ENCODE measurements at places on chromosomes 5 and 9.

- DNase-seq, result no peak
These were observed 43.8 kb downstream of the WHRN start for GRCh38 chr9:114461468-114461867.

- DNase-seq, result no peak
These were observed 593 bp upstream of the NAA35 start for GRCh38 chr9:85940275-85940831.

DNA sequence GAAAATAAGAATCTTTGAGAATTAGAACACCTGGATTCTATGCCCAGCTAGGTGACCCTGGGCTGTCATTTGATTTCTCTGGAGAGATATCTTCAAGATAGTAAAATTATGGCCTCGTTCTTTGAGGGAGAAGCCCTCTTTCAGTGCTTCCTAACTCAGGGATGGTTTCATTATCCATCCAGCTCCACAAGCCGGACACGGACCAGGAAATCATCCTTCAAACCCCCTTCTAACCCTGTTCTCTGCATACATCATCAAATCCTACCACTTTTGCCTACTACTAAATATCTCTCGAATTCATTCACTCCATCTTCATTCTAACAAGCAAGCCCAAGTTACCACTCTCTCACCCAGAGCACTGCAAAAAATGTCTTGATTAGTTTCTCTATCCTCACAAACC, 57.2 kb downstream of the MAPKAP1 start:
- no peak for DNase-seq

GRCh38 chr9:32839013-32839885, 55.9 kb downstream of the TMEM215 start:
- DNase-seq, result no peak

DNA sequence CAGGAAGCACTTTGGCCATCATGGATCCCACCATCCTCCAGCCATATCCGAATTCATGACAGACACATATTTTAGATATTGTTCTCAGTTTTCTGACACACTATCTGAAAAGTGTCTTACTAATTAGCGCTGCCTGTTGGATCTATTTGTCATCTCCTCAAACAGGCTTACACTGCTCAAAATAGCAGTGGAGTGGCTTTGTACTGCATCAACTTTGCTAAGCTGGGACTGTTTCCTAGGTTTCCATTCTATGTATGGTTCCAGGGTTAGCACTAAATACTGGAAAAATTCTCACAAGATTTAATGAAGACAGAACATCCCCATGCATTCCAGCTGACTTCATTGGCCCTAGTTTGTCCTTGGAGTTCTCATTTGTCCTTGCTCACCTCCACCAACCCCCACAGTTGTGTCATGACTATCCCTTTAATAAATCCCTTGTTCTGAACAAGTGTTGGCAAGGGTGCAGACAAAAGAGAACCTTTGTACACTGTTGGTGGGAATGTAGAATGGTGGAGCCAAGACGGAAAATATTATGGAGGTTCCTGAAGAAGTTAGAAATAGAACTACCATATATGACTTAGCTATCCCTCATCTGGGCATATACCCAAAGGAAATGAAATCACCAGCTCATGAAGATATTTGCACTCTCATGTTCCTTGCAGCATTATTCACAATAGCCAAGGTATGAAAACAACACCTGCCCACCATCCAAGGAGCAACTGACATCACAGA, 136.5 kb upstream of the RAI14 start:
- no peak for DNase-seq

DNA sequence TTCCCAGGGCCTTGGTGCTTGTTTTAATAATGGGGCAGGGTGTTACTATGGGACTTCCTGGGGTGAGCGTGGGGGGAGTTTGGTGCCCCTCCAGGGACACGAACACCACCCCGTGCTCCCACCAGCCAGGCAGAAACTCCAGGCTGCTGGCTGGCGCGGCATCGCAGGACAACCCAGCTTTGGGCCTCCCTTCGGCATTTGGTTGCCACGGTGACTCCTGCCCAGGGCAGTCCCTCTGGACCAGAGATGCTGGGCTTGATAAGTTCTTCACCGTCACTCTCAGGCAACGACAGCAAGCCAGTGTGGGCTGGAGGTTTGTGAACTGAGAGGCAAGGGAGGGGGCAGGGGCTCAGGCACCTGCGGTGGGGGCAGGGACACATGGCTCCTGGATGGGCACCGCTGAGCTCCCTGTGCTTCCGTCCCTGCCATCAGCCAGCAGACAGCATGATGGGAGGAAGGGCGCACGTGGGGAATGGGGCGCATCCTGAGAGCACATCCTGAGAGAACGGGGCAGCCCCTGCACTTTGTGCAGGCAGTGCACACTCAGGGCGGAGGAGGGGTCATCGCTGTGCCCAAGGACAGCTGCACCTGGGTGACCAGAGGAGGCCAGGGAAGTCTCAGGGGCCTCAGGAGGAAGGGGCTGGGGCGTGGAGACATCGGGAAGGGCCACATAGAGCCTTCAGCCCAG, 116.4 kb downstream of the RXRA start:
- DNase-seq, result no peak

DNA sequence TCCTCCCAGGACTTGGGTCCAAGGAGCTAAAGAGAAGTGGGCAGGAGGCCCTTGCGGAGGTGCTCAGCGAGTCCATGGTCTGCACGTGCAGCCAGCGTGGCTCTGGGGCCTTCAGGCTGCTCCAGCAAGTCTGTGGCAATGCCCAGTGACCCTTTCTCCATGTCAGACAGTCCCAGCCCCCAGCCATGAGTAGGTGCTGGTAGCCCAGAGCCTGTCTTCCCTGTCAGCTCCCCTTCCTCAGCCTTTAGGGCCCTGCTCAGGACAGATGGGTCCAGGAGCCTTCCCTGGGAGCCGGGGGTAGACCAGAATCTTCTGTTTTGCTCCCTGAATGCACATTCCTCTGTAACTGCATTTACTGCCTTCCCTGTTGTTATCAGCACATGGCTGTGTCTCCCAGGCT, 147.2 kb upstream of the IRX2 start:
- DNase-seq, result no peak

GRCh38 chr9:1083325-1083913, 33.3 kb downstream of the DMRT2 start:
- no peak for DNase-seq

DNA sequence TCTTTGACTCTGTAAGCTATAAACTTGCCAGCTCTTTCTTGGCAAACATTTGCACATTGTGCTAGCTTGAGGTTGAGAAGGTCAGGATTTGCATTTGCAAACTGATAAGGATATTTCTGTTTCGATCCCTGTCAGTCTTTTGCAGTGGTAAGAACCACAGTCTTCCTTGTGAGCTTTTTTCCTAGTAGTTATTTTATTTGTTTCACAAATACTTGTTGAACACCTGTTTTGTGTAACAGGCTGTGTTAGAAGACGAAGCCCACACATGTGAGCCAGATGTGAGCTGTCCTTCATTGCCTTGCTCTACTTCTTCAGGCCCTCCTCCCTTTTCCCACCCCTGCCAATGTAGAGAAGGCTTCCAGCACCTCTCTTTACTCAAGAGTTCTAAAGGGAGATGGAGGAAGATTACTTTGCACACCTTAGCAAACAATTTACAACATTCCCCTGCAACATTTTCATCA, 327.0 kb upstream of the KLF4 start:
- no peak for DNase-seq

GRCh38 chr5:90866915-90867731, 308.5 kb downstream of the ADGRV1 start:
- no peak for DNase-seq

- no peak for DNase-seq
These were observed 25.2 kb downstream of the IL12B start for GRCh38 chr5:159304961-159305595.

DNA sequence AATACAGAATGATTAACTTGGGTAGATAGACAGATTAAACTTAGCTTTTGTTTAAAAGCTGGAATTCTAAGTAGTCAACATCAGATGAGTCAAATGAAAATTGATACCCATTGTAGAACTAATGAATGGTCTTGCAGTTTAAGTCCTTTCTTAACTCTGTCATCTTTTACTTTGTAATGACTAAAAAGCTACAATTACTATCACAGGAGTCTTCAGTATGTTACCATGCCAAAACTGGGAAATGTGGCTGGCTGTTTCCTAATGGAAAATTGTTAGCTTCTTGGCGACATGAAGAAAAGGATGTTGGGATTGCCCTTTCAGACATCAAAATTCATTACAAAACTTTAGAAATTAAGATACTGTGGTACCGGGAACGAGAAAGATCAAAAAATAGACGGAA, 20.2 kb upstream of the ANXA1 start:
- DNase-seq, result no peak
